ENCODE measurements at places on chromosomes 5 and 9.
A peak's percentile ranks its signal among the peaks of the same experiment; 100 is the strongest.

GRCh38 chr5:132221781-132222648 lies 5.6 kb downstream of the P4HA2 start:
- DNase-seq = no peak

- no peak for DNase-seq
Observed at GRCh38 chr9:36791222-36791950, 218.7 kb downstream of the MELK start.

DNA sequence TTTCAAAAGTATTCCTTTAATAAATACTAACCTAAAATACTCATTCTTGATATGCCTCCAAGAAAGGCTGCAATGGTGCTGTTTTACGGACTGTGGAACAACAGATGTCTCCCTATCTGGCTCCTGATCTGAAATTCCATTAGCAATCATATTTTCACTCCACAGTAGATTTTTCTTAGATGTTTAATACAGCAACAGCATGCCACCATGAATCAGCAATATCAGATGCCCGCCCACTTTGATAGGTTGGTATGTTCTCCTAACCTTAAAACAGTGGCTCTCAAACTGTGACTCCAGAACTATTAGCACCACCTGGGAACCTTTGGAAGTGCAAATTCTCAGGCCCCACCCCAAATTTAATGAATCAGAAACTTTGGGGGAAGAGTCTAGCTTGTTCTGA lies 110.2 kb downstream of the MLLT3 start:
- DNase-seq = no peak

GRCh38 chr9:3700772-3701171 lies 175.0 kb upstream of the RFX3 start:
- DNase-seq = no peak

DNA sequence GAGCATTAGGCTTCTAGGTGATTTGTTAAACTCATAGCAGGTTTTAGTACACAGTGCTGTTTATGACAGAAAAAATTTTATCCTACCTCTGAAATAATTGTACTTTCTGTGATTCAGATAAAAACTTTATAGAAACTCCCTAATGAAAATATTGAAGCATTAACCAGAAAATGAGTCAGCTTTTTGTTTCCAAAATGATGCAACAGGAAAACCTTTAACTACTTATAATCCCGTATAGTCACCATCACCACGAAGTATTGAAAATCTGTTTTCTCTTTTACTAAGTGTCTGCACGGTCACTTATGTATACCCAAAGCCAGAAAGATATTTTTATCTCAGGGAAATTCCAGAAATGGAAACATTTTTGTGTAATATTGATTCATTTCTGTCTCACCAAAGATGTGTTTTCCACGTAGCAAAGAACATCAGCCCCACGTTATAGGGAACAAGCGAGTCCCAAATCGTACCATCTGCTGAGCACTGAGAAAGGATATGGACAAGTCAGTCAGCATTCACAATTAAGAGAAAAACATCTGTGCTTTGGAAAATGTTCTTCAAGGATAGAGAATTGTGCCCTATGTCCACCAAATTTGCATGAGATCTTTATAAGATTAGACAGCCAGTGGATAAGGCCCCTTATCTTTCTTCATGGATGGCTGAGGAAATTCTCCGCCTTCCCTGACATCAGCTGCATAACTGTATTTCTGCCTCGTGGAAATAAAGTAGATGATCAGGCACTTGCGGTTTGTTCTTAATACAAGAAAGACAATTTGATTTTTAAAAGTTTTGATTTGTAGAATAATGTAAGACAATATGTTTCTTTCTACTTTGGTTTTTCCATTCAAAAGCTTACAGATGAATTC lies 41.9 kb downstream of the TNFAIP8 start:
- no peak for DNase-seq

GRCh38 chr9:100448266-100448665 lies 21.3 kb downstream of the MSANTD3 start:
- no peak for DNase-seq

DNA sequence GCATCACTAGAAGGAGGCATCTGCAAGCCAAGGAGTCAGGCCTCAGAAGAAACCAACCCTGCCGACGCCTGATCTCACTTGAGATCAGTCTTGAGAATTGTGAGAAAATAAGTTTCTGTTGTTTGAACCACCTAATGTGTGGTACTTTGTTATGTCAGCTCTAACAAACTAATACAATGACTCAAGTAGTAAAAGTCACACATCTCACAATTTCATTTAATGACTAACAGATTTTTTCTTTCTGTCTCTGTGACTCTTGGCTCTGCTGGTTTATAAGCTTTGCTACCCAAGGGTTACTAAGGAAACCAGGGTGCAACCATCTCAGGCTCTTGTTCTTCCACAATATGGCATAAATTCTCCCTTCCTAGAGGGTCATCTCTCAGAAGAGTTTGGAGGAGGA lies 315.8 kb upstream of the GRAMD2B start:
- no peak for DNase-seq

DNA sequence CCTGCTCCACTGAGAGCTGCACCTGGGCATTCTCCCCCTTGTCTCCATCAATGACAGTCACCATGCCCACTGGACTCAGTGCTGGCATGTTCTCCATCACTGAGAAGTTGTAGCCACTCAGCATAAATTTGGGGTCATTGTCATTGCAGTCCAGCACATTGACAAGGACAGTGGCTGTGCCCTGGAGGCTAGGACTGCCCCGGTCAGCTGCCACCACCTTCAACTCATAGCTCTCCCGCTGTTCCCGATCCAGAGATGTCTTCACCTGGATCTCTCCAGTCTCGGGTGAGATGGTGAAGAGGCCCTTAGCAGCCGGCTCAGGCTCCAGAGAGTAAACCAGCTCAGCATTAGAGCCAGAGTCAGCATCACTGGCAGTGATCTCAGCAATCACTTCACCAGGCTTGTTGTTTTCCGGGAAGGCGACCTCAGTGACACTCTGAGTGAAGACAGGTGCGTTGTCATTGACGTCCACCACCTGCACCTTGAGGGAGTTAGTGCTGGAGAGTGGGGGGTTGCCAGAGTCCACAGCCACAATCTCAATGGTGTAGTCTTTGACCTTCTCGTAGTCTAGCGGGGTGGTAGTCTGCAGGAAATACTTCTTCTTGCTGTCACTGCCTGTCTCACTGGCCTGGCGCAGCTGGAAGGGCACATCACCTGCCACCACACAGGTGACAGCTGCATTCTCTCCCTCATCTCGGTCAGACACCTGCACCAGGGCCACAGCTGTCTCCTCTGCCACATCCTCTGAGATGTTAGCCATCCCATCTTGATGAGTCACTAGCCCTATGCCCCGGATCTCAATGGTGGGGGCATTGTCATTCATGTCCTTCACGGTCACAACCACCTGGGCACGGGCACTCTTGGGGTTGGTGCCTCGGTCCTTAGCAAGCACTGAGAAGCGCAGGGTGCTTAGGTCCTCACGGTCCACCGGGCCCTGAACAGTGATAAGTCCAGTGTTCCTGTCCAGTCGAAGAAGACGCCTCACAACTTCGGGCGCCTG lies 13.5 kb downstream of the PCDH1 start:
- no peak for DNase-seq

- no peak for DNase-seq
Observed at GRCh38 chr5:1318659-1319251, 23.9 kb upstream of the TERT start.

GRCh38 chr9:22098643-22099332 lies 89.7 kb upstream of the CDKN2B start:
- no peak for DNase-seq

- DNase-seq = peak; percentile 21
Observed at GRCh38 chr5:151770383-151771258, 1.1 kb upstream of the G3BP1 start.

DNA sequence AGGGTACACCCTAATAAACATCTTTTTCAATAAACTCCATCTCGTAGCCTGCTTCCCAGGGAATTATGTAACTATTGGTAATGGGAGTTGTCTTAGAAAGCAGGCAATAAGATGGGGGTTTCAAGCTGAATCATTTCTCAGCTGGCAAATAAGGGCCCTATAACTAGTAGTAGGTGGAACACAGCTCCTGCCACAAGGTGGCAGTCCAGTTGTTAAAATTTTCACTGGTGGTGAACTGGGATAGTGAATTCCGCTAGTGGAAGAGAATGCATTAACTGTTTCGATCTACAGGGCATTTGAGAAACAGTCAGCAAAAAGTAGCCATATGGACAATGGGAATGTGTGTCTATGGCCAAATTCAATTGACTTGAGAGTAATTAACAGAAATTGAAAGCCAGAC lies 27.7 kb downstream of the PCDHB15 start:
- DNase-seq = no peak

DNA sequence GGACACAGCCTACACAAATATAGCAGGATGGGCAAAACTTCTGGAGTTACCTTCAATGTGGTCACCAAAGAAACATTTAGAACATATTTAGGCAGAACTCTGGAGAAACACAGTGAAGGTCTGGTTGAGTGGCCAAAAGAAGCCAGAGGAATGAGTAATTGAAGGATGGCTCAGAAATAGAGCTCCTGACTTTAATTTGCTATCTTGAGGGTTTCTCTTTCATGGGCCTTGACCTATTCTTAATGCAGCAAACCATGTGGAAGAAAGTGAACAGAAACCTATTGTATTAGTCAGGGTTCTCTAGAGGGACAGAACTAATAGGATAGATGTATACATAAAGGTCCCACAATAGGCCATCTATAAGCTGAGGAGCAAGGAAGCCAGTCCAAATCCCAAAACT lies 650.5 kb downstream of the ACTL7B start:
- no peak for DNase-seq

- no peak for DNase-seq
Observed at GRCh38 chr5:52997424-52997823, 8.3 kb downstream of the ITGA2 start.

DNA sequence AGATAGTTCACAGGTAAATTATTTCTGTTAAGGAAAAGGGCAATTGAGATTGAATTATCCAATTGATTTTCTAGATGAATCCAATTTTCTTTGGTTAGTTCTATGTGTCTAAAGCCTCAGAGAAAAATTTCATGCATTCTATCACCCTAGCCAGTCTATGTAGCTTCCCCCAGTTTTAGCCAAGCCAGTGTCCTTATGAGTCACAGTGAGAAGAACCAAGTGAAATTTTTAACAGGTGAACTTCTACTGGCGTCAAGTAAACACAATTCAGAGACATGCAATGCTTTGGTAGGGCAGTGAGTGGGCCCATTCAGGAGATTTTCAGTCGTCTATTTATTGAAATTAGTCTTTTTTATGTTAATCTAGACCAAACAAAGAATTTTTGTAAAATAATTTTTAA lies 1077.4 kb upstream of the ARRDC3 start:
- no peak for DNase-seq

DNA sequence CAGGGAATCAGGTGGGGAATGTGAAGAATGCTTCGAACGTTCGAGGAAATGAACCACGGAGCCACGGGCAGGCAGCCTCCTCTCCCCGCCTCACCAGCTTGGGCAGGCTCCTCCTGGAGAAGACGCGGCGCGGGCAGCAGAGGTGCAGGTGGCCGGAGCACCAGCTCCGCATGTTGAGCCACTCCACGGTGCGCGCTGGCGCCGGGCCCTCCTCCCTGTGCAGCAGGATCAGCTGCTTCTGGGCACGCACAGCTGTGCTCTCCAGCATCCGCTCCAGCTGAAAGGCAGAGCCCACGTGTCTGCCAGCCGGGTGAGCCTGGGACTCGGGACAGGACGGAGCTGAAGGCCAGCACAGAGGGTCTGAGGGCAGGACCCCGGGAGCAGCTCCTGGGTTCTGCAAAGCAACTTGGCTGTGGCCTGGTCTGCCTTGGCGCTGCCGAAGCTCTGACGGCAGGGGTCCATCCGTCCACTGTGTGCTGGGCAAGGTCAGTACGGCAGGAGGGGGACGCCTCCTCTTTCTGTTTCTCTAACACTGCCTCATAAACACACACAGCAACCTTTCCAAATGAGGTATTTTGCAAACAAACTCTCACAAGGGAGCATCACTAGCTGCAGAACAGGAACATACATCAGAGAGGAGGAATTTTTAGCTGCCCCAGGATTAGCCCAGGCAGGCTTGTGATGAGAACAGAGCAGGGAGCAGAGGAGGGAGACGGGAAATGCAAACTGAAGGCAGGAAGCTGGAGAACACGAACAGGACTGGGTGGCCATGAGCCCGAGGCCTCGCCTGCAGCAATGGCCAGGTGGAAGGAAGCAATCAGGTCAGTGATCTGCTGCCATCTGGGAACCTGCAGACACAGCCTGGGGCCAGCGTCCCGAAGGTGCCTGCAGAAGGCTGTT lies 20.1 kb upstream of the NSMF start:
- no peak for DNase-seq

DNA sequence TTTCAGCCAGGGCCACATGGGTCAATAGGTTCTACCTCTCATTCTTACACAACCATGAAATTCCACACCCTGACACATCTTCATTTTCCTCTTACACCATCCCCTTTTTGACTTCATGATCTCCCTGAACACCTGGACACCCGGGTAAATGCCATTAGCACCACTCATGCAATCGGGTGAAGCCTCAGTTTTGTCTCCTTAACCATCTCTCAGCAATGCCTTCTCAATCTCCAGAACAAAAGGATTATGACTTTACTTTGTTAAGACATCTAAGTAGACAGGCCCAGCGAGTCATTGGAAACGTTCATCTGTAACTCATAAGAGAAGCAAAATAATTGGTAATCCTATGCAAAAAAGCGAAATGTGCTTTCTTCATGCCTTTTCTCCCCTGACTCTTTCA lies 49.9 kb downstream of the ADAMTS12 start:
- DNase-seq = no peak

DNA sequence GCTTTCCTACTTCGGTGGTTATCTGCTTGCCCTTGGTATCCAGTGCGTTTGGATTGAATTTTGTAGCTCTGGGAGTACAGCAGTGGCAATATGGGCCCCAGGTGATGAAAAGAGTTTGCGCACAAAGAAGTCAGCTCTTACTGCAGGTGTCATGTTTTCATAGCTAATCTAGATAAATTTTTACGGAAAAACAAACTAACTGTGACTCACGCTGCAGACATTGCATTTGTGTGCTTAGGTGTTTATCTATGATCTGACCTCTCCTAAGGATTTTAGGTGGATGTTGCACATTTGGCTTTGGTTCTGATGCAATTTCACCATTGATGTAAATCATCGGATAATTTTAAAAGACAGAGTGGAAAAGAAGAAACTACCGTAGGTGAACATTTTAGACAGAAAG lies 92.1 kb downstream of the VCAN start:
- DNase-seq = no peak

GRCh38 chr9:32247168-32247567 lies 137.3 kb upstream of the ACO1 start:
- DNase-seq = no peak

GRCh38 chr9:2419347-2419746 lies 202.2 kb upstream of the VLDLR start:
- no peak for DNase-seq

All from activated T-cell treated with anti-CD3 and anti-CD28 coated beads for 4 hours (primary cell).